ENCODE measurements at places on chromosomes 13 and 19.

- no peak for ATAC-seq
Observed at GRCh38 chr19:7733376-7733775, 1.5 kb upstream of the CLEC4G start.

GRCh38 chr19:12793290-12794195 lies 2.3 kb downstream of the JUNB start:
- ATAC-seq, result peak; percentile 54

GRCh38 chr13:27622102-27622820 lies 569 bp downstream of the POLR1D start:
- peak; percentile 0 for ATAC-seq

- no peak for ATAC-seq
Observed at GRCh38 chr19:8259142-8259921, 48.8 kb downstream of the CD320 start.

DNA sequence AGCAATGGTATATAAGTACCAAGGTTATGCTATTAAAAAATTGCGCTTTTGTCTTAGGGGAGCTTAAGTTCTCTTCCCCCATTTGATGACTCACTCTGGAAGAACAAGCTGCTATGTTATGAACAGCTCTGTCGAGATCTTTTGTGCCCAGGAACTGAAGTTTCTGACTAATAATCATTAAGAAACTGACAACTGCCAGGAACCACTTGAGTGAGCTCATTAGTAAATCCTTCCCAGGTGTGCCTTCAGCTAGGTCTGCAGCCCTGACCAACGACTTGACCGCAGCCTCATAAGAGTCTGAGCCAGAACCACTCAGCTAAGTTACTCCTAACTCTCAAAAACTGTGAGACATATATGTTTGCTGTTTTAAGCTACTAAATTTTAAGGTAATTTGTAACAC lies 147.8 kb downstream of the SLITRK6 start:
- no peak for ATAC-seq

DNA sequence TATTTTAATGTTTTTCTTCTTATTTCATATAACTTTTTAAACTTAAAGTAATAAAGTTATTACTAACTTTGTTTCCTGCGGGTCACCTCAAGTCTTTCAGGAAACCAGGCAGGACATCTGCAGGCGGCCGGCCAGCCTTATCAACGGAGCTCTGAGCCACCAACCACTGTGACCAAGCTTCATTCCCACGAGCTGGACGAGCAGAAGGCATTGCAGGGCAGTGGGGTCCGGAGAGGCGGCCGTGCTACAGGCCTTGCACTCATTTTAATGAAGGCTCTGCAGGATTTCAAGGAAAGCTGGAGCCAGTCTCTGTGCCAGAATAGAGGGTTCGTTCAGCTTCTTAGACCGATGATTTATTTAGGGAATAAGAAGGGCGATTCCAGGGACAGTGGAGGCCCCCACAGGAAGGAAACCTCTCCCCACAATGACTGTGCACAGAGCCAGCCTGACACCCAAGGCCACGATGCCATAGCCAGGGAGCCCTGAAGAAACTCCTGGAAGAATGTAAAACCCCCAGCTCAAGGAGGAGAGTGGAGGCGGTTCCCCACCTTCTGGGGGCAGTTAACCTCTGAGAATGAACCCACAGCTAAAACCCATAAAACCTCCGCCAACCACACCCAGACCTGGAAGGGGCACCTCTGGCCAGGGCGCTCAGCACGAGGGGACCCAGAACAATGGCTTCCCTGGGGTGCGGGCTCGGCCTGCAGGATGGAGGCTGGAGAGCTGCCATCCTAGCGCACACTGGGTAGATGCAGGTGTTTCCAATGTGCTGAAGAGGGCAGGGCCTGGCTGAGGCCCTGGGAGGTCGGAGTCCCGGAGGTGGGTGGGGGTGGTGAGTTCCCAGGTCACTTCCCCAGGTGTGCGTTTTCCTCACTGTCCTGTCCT lies 75.0 kb downstream of the RASA3 start:
- no peak for ATAC-seq

DNA sequence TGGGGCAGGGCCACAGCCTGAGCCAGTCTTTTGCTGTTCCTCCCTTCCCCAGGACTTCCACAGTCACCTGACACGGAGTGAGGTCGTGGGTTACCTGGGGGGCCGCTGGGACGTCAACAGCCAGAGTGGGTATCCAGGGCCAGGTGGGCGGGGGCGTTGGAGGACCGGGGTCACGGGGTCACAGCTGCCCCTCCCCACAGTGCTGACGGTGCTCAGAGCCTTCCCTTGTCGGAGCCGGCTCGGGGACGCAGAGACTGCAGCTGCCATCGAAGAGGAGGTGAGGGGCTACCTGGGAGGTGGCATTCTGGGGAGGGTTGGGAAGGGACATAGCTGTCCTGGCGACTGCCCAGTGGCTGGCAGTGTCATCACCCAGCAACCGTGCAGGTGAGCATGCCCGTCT lies 11.5 kb downstream of the MPND start:
- ATAC-seq, result no peak

- ATAC-seq, result no peak
Observed at GRCh38 chr13:21834521-21834920, 163.6 kb downstream of the FGF9 start.

DNA sequence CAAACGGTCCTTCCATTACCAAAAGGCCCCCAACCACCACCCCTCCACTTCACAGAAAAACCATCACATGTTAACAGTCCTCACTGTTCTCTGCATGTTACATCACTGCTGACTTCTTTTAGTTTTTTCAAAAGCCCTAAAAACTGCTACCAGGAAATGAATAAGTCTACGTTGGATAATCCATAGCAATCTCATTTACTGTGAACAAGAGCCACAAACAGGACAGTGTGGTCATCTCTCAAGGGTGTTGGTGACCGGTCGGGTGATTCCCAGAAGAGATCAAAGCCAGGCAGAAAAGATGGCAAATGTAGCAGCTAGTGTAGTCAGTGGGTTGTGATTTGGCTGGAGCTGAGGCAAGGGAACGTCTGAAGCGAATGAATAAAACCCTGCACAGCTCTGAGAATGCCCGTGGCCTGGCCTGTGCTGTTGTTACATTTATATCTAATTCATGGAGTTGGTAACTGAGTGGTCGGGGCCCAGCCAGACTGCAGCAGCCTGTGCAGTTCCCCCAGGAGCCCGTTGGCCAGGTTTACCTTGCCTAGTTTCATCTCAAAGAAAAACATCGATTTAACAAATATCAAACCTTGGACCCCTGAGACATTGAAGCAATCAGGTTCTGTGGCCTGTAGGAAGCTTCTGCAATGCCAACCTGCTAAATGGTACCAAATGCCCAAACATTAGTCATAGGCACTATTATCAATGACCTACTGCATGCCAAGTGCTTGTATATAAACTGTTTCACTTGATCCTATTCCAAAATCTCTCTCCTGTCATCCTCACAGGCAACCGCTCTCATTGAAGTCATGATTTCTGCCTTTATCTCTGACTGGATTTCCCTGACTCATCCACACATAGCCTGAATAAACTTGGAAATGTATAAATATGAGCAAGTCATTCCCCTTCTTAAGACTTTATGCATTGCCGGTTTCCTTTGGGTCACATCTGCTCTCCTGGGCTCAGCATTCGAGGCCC lies 153.8 kb upstream of the SERP2 start:
- ATAC-seq, result no peak

DNA sequence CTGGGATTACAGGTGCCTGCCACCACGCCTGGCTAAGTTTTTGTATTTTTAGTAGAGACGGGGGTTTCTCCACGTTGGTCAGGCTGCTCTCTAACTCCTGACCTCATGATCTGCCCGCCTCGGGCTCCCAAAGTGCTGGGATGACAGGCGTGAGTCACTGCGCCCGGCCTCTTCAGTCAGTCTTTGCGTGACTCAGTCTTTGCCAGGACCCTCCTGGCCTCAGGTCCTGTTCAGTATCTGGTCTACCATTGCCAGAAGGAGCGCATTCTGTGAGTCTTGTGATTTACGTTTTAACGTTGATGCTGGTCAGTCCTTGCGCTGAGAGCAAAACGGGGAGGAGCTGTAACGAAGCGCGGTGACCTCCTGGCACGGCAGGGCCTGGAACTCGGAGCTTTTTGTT lies 7.6 kb upstream of the HMG20B start:
- no peak for ATAC-seq

DNA sequence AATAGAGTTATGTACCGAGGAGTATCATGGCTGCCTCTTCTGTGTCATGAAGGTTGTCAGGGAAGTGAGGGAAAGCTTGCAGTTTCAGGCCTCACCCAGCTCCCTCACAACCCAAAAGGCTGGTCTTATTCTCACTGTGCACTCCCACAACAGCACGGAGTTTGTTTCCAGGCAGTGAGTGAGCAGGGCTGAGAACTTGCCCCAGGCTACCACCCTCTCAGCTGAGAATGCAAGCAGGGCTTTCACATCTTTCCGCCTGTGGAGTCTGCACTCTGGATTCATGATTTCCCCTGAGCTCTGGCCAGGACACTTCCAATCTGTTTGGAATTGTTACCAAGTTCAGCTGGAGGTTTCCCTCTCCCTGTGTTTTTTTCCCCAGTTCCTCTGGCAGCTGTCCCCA lies 2284.7 kb upstream of the PCDH20 start:
- ATAC-seq, result peak; percentile 19

DNA sequence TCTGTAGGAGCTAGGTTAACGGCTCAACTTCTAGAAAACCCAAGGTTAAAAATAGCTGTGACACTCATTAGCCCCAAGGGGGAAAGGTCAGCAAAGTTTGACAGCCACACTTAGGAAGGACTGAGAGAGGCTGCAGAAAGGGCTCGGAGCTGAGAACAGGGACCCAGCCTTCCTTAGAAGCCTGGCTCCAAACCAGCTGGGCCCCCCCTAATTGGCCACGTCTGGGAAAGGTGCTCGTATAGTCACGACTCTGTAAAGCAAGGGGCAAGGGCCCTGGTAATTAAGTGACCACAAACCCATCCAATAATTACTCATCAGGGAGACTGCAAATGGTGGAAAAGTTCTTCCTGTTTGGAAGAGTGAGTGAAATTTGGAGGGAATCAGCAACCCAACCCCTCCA lies 90.5 kb downstream of the RNASEH2B start:
- ATAC-seq, result no peak

DNA sequence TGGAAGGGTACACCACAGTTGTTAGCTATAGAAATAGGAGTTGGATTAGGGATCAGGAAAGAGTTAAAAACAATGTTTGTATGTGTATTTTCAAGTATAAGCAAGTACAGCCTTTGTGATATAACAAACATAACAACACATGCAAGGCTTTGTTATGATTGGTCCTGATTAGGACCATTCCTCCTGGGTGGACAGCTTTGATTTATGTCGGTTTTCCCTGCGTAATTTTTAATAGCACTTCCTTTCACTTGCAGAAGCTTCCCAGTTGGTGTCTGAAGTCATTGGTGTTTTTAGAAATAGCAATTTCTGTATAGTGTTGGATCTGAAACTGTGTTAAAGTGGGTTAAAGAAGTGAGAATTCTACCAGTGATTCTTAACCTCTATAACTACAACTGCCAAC lies 10.0 kb downstream of the FNDC3A start:
- ATAC-seq, result no peak

GRCh38 chr13:92781965-92782690 lies 444.5 kb upstream of the GPC6 start:
- no peak for ATAC-seq

GRCh38 chr19:42155796-42156195 lies 23.6 kb upstream of the POU2F2 start:
- no peak for ATAC-seq

- no peak for ATAC-seq
Observed at GRCh38 chr13:51727634-51728274, 76.2 kb downstream of the DHRS12 start.

- ATAC-seq, result no peak
Observed at GRCh38 chr19:5956728-5957127, 21.2 kb downstream of the RANBP3 start.

DNA sequence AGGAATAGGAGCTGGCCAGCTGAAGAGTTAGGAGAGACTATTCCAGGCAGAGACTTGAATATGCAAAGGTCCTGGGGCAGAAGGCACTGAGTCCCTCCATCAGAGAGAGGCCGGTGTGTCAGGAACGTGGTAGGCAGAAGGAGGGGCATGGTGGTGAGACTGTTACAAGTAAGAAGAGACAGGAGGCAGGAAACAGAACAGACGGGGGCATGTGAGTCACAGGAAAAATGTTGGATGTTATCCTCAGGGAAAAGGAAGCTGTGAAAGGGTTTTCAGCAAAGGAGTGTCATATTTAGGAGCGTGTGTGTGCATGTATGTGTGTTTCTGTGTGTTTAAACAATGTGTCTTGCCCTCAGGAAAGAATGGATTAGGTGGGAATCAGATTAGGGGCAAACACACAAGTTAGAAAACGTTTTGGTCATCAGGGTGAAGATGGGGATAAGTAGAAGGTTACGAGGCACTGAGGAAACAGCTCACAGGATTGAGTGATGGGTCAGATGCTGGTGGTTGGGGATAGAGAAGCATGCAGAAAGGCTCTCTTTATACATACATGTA lies 1.1 kb downstream of the EDDM13 start:
- ATAC-seq, result no peak

GRCh38 chr19:15466851-15467733 lies 2.7 kb upstream of the RASAL3 start:
- ATAC-seq, result no peak

DNA sequence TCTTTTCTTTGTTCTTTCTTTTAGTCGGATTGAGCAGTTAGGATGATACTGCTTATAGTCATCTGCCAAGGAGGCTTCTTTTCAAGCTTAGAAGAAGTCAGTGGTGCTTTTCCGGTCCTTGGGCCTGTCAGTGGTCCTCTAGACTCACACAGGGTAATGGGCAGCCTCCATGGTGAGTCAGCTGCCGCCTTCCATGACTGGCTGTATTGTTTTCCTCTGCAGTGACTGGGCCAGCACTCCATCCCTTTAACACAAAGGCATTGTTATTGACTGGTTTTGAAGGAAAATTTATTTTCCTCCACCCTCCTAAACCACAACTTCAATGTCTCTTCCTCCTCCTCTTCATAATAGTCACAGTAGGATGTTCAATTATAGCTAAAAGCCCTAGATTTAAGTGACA lies 47.1 kb upstream of the CNMD start:
- no peak for ATAC-seq

- ATAC-seq, result peak; percentile 0
Observed at GRCh38 chr13:110714797-110715394, 1.4 kb downstream of the ING1 start.

GRCh38 chr13:31208559-31209122 lies 8.9 kb downstream of the B3GLCT start:
- no peak for ATAC-seq

DNA sequence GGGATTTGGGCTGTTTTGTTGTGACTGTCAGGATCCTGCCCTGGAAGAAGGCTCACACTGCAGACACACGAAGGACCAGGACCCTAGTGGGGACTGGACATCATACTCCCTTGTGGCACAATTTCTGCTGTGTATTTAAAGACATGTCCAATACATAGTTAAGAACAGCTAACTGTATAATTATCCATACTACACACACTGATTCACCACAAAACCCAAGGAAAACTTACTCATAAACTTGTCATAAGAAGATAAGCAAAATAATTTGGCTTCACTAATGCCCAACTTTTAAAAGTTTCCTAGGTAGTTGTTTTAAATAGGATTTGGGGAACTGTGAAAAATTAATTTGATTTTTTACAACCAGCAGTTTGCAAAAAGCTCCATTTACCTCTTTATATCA lies 46.1 kb downstream of the LATS2 start:
- no peak for ATAC-seq

Data from motor neuron (in vitro differentiated cells).